ENCODE measurements at places on chromosomes 2 and 18. TPM values are rescaled to one million over a fixed set of nuclear protein-coding genes. Genes with fewer than 3 reads are reported as not detected.

The SS18 gene
- total RNA-seq: 98.3 TPM

The MDH1B gene
- 1.1 TPM for total RNA-seq

The SOX11 gene
- not detected for total RNA-seq

The IDH1 gene
- 281 TPM for total RNA-seq

The RGPD5 gene
- total RNA-seq: 64.9 TPM
